ENCODE measurements at places on chromosomes 2 and 18.
A peak's percentile ranks its signal among the peaks of the same experiment; 100 is the strongest.

GRCh38 chr2:149002891-149003740 lies 35.4 kb upstream of the LYPD6B start:
- DNase-seq: no peak

GRCh38 chr2:183993052-183993451 lies 605.3 kb upstream of the ZNF804A start:
- DNase-seq: no peak

DNA sequence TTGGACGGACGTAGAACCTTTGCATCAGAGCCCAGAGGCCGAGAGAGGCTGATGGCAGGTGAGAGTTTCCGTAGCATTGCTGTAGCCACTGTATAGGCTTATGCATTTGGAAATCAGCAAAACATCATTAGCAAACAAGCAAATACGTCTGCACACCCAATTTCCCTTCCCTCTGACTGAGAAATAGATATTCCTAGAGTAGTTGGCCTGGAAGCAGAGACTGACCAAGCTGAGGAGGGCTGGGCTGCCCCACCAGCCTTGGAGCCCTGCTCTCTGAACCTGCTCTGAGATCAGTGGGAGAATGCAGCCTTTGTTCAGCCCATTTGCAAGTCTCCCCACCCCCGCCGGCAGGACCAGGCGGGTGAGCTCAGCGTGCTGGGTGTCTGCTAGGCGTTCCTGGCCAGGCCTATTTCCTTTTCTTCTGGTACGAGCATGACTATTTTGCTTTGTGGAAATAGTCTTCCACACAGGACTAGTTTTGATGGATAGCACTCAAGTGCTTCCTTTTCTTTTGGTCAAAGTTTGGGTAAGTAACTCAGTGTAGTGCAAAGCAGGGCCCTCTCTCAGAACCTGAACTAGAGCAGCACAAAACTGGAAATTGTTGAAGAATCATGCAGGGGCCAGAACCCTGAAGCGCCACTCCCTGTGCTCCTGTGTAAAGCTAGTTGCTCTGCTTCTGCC lies 21.9 kb upstream of the RNF149 start:
- DNase-seq: no peak

- no peak for DNase-seq
Measured at GRCh38 chr2:158618891-158619490, 162.2 kb downstream of the PKP4 start.

DNA sequence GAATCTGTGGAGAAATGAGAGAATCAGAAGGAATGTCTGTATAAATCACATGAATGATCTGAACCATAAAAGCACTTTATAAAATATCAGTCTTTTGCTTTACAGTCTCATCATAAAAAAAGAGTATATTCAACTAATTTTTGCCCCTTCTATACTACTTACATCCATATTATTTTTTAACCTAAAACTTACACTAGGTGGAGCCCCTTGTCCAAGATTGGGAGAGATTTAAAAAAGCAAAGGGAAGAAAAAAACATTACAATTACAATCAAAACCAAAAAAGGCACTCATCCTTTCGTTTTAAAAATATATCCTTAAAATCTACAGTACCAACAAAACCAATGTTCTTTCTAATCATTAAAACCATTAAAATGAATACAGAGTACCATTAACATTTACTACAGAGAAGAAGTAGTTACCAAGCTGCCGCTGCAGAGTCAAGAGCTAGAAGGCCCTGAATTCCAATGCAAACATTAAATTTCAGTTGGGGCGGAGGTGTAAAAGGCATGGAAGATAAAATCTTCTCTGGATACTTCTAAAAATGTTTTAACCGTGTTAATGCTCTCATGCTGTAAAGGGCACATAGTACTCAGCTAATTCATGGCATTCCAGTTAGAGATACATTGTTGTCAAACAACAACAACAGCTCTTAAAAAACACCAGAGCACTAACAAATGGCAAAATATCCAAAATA lies 56.7 kb upstream of the EPB41L3 start:
- no peak for DNase-seq

GRCh38 chr2:54658564-54659071 lies 64.8 kb upstream of the EML6 start:
- DNase-seq: no peak

DNA sequence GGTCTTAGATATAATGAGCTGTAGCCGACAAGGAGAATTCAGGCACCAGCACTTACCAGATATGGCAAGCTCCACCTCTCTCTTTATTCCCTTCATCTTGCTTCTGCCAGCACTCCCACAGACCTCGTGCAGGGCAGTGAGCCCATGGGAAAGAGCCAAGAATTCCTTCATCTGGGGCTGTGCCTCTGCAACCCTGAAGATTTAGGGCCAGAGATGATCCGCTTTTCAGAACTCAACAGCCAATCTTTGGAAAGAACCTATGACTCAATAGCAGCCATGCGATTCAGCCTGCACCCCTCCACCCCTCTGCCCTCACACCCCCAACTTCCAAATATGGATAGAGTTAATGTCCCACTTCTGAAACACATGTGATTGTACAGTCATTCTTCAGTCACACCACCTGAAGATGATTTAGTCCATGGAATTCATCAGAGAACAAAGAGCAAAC lies 533.7 kb upstream of the TNP1 start:
- DNase-seq: no peak

- DNase-seq: no peak
Measured at GRCh38 chr18:45589356-45590035, 25.8 kb upstream of the SLC14A2 start.

- DNase-seq: no peak
Measured at GRCh38 chr2:219059725-219060682, 717 bp downstream of the IHH start.

DNA sequence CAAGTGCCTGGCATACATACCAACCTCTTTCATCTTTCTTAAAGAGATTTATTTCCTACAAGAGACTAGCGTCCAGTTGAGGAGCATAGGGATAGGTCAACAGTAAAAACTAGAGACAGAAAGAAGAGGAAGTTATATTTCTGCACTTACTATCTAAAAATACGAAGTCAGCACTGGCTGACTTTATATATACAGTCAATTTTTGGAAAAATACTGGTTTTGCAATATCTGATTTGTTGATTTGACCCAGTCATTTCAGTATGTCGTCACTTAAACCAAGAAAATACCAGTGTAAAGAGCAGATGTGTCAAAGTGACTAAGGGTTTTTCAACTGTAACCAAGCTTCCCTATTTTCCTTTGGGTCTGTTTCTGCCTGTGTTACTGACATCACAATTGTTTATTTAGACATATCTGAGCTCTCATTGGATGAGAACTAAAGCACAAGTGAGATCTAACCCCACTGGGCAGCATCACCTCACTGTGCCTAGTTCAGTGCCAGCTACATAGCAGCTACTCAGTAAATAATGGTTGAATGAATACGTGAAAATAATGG lies 23.0 kb downstream of the CYTIP start:
- peak; percentile 20 for DNase-seq

DNA sequence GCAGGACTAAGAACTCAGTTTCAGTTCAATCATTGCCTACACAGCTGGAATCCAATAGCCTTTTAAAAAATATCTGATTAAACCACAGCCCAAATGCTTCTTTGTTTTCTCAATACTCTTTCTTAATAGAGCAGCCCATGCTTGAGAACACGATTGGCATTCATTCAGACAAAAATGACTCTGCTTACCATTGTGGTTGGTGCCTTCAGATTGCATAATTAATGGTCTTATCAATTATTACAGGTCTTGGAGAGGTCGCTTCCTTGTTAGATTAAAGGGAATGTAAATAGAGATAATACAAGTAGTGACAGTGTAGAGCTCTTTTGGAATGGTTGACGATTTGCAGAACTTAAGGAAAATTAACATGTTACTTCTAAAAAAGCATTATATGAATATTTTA lies 107.2 kb downstream of the RNF152 start:
- no peak for DNase-seq

GRCh38 chr2:207149249-207150213 lies 16.2 kb downstream of the KLF7 start:
- no peak for DNase-seq

DNA sequence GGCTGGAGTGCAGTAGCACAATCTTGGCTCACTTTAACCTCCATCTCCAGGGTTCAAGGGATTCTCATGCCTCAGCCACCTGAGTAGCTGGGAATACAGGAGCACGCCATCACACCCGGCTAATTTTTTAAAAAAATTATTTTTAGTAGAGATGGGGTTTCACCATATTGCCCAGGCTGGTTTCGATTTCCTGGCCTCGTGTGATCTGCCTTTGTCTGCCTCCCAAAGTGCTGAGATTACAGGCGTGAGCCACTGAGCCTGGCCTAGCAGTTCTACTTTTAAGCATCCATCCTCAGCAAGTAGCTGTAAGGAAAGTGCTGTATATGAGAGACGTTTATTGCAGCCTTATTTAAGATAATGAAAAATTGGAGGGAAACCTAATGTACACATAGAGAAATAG lies 79.7 kb downstream of the ZDBF2 start:
- no peak for DNase-seq

GRCh38 chr2:45725731-45726130 lies 74.3 kb downstream of the PRKCE start:
- no peak for DNase-seq

- DNase-seq: no peak
Measured at GRCh38 chr2:221426929-221427328, 145.2 kb downstream of the EPHA4 start.

- DNase-seq: no peak
Measured at GRCh38 chr18:75285876-75286275, 75.3 kb downstream of the TSHZ1 start.
